ENCODE measurements at places on chromosomes 4 and X. TPM values are rescaled to one million over a fixed set of nuclear protein-coding genes. Genes with fewer than 3 reads are reported as not detected.

DNA sequence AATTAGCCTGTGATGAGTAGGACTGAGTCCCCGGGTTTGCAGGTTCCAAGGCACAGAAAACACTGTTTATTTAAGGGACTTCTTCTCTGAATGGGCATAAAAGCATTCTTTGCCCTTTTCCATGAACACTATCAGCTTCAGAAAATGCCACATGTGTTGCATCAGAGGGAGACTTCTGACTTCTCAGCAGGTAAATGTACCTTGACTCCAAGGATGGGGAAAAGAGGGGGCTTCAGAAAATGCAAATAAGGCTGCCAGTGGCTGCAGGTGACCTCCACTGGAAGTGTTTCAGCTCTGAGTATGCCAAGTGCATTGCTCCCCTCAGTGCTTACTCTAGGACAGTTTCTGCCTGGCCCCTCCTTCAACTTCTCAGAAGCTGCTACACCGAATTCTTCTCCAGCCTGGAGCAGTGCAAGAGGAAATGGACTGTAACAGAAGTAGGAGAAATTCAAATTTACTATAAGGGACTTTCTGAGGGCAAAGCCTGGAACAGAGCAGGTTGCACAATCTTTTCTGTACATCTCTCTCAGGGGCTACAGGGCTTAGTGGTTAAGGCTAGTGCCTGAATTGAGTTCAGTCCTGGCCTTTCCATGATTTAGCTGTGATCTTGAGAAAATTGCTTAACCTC lies 233.2 kb downstream of the PTTG2 start:
- DNase-seq: no peak

DNA sequence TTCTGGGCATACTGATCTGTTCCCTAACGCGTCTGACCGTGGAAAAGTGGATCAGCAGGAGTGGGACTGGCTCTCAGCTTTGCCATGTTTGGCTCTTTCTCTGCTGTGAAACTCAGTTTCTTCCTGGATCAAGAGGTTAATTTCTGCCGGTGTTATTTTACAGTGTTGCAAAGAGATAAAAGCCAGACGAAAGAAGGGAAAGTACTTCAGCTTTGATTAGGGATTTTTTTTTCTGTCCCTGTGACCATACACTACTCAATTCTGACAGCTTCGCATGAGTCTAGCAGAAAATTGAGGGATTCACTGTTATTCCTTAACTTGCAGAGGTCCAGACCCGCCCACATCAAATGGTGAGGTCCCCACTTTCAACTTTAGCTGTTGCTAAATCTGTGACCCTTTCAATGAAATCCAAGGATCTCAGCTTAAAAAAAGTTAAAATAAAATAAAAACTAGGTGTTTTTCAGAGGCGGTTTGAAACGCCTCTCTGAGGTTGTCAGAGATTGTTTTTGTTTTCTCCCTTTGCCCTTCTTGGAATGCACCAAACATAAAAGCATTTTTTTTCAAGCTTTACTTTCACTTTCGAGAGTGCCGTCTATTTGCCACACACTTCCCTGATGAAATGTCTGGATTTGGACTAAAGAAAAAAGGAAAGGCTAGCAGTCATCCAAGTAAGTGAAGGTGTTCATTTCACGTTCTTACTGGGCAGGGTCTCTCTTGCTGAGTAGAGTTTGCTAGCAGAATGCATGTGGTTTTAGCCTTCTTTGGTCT lies at the start of gene TLR3:
Gene TLR3, plus strand, starts transcription at position 576 of the 768 bp plus-strand sequence. CDS start 7,464 bp downstream, outside the sequence.
- no peak for DNase-seq

DNA sequence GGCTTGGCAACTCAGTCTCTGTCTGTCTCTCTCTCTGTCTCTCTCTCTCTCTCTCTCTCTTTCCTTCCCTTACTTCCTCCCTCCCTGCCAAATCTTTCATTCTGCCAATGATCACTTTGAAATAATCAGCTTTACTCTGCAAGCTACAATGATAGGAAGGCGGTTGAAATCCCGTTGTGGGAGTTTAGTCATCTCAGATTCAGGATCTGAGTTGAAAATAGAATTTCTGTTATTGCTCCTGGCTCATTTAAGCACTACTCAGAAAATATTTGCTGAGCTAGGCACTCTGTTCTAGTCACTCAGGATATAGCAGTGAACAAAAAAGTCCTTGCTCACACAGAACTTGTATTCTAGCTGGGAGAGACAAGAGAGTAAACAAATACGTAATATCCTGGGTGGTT lies 56.3 kb upstream of the DCTD start:
- DNase-seq: no peak

DNA sequence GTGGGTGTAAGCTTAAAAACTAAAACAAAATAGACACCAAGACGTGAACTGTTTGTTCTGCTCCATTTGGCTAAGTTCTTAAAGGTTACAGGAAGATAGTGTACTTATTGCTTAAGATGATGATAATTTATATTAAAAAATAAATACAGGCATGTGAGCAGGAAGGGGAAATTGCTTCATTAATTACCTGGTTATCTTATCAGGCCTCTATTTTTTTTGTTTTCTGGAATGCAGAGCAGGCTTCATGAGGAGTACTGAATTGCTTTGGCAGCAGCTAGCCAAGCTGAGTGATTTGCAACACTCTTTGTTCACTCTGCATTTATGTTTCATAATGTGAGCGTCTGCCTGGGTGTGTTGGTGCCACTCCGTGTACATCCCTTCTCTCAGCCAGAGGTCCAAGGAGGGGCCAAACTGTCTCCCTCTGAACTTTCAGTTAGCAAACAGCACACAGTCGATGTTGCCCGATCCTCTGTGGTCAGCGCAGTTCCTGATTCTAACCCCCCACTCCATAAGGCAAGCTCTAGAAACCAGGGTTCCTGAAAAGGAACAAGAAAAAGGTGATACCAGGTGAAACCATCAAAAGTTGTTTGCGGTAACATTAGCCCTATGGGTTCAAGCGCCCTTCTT lies 348.2 kb downstream of the SPRY1 start:
- DNase-seq: no peak

GRCh38 chr4:120331486-120332370 lies 265.1 kb upstream of the MAD2L1 start:
- DNase-seq: no peak

DNA sequence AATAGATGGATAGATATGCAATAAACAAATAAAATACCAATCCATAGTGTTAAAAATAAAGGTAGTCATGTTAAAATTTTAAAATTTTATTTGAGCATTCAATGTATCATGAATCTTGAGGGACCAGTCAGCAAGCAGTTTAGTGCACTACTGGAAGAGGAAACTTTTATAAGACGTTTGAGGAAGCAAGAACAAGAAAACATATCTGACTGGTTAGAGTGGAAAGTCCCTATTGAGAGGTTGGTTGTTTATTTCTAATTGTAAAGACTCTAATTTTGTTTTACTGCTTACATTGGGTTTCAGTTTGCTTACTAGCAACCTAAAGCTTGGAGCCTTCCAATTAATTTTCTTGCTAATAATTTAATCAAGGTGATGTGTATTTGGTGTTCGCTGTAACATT lies 786.2 kb downstream of the RAB28 start:
- no peak for DNase-seq

- DNase-seq: no peak
Observed at GRCh38 chr4:27082776-27083175, 222.1 kb downstream of the STIM2 start.

DNA sequence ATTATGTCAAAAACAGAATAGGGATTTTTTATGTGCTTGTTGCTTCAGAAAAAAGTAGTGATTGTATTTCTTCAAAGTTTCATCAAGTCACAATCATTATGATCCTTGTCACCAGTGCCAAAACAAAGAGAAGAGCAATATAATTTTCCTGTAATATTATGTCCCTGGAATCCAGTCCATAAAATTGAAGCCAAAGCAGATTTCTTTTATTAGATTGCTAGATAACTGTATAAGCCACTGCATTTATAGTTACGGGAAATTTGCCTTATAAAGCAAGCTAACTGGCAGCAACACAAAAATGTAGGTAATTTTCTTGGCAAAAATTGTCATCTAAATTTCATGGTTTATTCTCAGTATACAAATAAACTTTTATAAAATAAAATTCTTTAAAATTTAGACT lies 296.1 kb upstream of the ANKRD50 start:
- no peak for DNase-seq

- no peak for DNase-seq
Observed at GRCh38 chr4:132101526-132101925, 1047.6 kb upstream of the PCDH10 start.

DNA sequence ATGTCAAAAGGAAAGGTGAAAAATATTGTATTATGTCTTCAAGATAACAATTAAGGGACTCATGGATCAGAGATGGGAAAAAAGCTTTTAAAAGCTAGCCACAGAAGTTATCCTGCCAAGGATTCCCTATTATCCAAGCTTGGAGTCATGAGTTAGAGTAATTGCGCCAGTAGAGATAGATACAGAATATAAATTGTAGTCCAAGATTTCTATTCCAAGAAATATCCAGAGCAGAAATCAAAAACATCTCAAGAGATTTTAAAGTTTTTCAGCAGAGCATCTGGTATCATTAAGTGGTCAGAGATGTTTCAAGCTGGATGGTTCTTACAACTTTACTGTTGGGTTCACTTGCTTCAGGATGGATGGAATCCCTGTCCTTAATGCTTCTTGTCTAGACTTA lies 186.7 kb downstream of the PCDH18 start:
- no peak for DNase-seq

DNA sequence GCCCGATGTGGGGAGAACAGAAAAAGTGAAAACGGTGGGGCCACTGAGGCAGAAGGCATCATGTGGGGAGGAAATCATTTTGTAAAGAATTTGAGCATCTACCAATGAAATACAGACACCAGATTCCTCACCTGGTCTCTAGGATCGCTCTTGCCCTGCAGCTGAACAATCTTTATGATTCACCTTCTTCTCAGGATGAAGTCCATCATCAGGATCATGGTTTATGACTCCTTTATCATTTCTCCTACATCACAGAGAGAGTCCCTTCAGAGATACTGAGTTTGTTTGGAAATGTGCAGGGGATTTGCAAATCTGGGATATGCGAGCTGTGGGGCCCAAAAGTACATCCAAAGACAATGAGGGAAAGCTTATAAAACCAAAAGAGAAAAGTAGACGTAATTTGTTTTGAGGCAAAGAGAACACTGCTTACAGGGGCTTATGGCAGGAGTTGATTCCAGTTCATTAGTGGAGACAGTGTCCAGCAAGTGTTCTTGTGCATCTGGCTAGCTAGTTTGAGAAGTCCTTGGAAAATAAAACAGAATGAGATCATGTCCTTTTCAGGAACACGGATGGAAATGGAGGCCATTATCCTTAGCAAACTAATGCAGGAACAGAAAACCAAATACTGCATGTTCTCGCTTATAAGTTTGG lies 15.3 kb upstream of the ANXA5 start:
- no peak for DNase-seq

DNA sequence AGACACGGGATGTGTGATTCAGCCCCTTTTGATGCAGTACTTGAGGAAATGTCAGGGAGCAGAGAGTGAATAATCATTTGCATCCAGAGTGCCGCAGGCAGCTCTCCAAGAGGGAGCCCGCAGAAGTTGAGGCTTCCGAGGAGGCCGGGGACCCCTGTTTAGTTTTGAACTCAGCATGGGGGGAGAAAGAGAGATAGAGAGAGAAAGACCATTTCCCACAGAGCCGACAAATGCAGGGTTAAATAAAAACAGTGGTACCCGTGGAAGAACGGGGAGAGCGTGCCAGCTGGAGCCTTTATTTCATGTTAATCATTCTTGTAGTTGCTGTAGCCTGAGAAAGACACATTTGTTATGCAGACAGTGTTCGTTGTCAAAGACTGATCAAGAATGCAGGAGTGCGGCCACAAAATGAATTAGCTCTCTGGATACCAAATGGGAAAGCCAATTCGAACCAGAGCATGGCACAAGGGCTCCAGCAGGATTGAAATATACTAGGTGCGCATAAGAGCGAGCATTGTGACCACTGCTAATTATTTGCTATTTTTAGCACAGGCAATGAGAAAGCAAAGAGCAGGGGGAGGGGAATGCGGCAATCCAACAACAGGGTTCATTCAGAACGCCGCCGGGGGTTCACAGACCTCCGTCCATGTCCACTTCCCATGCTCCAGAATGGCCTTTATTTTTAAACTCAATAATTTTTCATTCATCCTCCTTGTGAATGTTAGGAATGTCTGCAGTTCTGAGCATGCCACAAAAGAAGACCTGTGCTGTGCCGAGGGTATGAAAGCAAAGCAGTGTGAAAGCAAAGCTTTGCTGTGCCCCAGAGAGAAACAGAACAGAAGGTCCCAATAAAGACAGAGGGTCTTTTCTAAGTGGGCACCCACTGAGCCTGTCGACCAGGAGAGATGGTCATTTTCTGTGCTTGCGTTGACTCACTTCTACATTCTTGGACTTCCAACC lies 243.9 kb upstream of the VCX3A start:
- DNase-seq: no peak

DNA sequence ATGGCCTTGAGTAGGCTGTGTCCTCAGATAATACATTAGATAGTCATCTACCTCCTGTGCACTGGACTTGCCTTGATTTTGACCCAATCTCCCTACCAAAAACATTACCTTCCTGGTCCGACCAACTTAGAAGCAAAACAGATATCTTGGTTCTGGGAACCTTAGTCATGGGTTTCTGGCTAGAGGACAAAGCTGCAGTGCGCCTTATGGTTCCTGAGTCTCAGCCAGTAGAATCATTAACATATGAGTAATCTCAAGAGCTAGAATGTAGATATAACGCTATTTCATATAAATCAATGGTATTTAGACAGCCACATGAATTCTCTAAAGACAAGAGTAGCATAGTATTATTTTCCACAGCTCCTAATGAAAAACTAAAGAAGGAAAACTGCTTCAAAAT lies 83.1 kb downstream of the GRIA3 start:
- no peak for DNase-seq

STATH gene
- total RNA-seq: not detected

CXorf65 gene
- not detected for total RNA-seq

ZNF157 gene
- total RNA-seq: not detected
